Stimulated activated CD8-positive, alpha-beta memory T cell treated with anti-CD3 and anti-CD28 coated beads, Interleukin-4, amount 100 ng/mL, for 24 hours (primary cell): ENCODE measurements at places on chromosomes 1 and 21.

DNA sequence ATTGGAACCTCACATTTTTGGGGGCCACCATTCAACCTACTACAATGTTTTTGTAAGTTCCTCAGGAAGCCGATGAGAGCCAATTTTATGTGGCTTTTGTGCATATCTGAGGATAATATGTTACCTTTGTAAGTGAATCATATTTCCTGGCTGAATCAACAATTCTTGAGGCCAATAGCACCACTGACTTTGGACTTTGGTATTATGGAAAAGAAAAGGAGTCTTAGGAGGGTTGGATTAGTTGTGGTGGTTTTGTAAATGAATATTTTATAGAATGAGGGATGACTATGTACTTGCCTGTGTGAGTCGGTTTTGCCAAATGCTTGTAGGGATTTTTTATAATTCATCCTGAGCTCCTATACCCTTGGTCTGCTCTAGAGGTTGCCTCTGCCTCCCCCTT, 181.5 kb upstream of the HMGB4 start:
- no peak for DNase-seq

DNA sequence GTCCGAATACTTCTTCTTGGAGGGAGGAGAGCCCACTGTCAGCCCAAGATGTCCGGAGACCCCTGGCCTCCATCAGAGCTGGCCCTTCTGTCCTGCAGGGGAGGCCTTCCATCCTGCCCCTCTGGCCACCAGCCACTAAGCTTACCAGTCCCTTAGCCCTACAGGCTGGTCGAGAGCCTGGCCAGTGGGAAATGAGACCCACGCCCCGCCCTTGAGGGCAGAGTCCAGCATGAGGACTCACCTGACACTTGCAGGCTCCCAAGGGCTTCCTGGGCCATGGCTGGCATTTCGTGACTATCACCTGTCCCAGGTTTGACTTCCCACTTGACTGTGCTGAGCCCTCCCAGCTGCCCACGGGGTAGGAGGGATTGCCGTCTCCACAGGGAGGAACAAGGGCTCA, 361.8 kb upstream of the VAMP3 start:
- no peak for DNase-seq

DNA sequence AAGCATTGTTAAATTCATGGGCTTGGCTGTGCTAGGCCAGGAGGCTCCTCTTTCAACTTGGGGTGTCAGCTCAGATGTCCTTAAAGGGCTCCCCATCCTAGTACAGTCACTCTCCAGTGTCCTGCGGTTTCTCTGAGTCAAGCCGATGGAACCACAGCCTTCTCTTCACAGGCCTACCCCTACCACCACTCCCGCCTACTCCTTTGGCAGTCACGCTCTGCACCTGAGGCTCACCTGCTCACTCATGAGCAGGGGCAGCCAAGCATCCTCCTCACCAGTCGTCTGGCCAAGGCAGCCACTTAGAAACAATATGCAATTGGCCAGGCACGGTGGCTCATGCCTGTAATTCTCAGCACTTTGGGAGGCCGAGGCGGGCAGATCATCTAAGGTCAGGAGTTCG, 3.6 kb downstream of the ACOT7 start:
- DNase-seq: no peak

DNA sequence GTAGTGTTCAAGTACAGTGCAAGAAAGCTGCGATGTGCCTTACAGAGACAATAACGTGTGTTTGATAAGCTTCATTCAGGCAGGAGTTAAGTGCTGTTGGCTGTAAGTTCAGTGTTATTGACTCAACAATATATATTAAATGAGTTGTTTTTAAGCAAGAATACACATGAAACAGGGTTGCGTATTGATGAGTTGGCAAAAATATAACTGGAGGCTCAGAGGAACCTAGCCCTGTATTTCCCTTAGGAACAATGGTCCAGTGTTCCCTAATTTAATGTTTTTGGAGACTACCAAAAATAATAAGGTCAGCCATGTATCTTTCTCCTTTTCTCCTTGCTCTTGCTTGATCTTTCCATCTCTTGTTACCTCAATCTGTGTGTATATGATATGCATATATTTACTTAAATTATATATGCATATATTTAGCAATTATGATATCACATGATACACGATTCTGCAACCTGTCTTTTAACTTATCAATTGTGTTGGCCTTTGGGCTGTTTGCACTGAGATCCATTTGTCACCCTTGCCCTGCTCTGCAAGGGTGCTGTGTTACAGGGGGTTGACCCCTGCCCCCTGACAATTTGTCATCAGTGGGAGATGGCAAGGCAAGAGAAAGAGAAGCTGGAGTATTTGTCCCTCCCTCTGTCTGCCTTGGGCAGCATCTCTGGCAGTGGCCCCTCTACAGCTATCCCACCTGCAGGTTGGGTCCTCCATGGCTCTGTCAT, 109.7 kb downstream of the FGGY start:
- DNase-seq: no peak

- DNase-seq: no peak
These were observed 51.3 kb downstream of the PRKCZ start for GRCh38 chr1:2101531-2101930.

DNA sequence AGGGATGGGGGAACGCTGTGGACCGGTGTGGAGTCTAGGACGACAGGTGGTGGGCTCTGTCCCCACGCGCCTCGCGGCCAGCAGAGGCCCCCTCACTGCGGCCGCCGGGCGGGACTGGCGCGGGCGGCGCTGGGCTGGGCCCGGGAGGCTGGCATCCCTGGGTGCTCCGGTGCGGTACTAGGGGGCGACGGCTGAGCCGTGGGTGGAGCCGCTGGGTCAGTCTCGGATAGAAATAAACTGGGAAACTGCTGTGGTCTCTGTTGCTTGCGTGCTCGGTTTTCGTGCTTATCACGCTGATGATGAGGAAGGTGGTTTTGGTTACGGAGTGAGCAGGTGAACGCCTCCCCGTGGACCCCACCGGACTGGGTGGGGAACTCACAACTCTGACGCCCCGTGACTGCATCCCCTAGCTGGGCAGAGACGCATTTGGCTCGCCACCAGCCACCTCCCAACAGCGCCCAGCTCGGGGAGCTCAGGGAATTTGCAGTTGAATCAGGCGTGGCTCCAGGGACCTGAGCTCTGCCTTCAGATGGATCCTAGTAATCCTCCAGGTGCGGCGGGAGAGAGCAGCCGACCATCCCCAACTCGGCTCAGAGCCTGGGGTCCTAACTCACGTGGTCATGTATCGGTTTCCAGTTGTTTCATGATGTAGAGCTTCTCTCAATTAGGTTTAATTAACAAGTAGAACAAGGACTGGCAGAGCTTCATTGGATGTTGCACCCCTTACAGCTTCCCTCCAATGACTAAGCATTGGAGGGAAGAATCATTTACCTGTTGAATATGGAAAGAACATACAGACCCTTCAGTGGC, 32.1 kb downstream of the HSD17B7 start:
- DNase-seq: no peak

- no peak for DNase-seq
These were observed 35.4 kb downstream of the KIAA1614 start for GRCh38 chr1:180947901-180948640.
